Common myeloid progenitor, CD34-positive (primary cell): ENCODE measurements at places on chromosomes 2 and 18.

DNA sequence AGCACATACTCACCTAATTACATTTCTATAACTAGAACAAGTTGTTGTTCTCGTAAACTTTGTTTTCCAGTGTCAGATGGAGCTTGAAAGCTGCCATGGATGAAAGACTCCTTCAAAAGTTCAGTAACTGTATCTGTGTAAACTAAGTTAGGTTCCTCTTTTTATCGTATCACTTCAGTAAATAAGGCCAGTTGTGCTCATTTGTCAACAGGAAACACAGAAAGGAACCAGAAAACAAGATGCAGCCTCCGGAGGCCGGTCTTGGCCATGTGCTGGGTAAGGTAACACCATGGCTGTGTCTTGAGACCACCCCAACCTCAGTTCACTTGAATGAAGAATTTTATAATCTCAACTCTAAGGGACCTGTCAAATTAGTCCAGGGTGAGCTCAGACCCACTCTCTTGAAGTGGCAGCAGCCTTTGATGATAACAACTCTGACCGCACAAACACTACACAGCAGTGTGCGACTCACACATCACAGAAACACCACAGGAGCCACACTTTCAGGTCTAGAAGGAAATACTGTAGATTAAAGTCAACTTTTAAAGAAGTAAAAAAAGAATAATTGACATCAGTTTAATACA, 213.8 kb downstream of the AFF3 start:
- no peak for DNase-seq

DNA sequence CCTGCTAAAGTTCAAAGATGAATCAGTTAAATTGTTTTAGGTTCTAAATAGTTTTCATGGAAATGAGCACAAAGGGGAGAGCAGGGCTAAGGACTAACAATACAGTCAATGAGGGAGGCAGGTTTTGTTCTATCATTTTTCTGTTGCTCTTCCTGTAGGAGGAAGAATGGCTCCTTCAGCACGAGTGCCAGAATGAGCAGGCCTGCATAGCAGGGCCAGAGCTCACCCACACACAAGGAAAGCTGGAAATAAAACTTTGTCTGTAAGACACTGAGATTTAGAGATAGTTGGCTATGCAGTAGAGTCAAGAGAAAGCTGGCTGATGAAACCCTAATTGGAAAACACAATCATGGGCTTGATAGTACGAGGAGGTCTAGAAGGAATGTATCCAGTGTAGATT, 313.3 kb downstream of the MBD2 start:
- DNase-seq = no peak

DNA sequence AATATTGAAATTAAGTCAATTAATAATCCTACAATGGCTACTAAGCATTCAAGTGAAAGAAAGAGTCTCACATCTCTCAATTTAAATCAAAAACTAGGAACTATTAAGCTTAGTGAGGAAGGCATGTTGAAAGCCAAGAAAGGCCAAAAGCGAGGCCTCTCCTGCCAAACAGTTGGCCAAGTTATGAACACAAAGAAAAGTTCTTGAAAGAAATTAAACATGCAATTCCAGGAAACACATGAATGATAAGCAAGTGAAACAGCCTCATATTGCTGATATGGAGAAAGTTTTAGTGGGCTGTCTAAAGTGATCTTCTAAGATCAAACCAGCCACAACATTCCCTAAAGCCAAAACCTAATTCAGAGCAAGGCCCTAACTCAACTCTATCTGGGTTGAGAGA, 11.8 kb downstream of the RDH14 start:
- no peak for DNase-seq

DNA sequence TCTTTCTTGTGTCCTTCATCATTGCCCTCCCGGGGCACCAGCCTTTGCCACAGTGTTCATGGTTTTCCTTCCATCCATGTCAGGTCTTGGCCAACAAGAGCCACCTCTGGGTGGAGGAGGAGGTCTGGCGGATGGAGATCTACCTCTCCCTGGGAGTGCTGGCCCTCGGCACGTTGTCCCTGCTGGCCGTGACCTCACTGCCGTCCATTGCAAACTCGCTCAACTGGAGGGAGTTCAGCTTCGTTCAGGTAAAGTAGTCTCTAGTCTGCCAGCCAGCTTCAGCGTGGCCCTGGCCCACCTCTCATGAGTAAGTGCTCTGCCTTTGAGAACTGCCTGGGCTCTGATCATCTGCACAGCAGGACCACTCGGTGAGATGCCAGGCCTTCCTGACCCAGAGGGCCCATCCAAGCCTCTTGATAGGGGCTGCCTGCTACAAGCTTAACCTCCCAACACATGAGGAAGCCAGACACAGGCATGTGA, 31.0 kb downstream of the STEAP3 start:
- DNase-seq = no peak

DNA sequence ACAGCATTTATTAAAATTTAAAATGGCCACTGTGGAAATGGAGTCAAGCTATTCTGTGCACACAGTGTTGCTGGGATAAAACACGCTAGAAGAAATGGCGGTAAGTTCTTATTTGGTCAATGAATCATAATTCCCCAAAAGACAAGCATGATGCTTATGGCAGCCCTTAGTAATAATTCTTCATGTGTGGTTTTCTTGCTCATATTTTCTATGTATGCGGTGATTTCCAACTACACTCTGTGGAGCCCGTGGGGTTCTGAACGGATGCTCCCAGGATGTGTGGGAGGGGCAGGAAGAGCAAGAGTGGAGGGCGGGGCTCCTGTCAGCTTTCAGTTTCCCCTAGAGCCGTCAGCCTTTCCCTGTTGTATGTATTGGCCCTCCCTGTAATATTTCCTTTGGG, 91.7 kb upstream of the RMDN2 start:
- DNase-seq = peak; percentile 67

GRCh38 chr18:64201781-64202180, 52.9 kb upstream of the LINC00305 start:
- no peak for DNase-seq

- DNase-seq = no peak
These were observed 30.9 kb downstream of the FAM171B start for GRCh38 chr2:186724736-186725135.

DNA sequence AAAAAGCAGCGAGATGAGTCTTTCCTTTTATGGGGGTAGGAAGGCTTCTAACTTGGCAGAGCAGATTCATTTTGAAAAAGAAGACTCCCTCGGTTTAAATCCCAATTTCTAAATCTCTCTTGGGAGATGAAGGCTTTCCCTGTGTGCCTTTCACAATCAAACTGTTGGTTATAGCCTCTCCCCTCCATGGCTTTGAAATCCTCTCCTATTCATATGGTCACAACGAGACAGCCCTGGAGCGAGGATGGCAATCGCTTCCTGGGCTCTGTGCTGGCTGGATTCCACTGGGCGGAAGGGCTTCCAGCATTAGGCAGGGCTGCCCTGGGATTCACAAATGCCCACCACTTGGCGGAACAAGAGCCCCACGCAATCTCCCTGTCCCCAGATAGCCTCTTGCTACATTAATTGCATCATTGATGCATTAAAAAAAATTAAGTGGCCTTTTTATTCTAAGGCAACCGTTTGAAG, 1.6 kb downstream of the CAVIN2 start:
- DNase-seq = no peak

DNA sequence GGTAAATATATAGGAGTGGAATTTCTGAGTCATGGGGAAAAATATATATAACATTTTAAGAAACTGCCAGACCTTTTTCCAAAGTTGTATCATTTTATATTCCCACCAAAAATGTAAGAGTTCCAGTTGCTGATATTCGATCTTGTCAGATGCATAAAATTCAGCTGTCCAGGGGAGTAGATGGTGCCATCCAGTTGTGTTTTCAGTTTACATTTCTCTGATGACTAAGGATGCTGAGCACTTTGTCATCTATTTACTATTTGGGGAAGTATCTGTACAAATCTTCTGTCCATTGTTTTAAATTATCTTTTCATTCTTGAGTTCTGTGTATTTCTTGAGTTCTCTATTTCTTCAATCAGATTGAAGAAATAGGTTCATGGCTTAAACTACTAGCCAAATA, 126.1 kb downstream of the RTN4 start:
- DNase-seq = no peak
